Diencephalon (tissue), 1 donor: ENCODE measurements at places on chromosomes 12 and 14. TPM values are rescaled to one million over a fixed set of nuclear protein-coding genes. Genes with fewer than 3 reads are reported as not detected.

Gene PMCH
- total RNA-seq: 109 TPM

Gene C12orf56
- total RNA-seq: 1.2 TPM

Gene POLR3B
- 20.3 TPM for total RNA-seq

Gene PRPH
- total RNA-seq: 1.4 TPM

Gene EFS
- total RNA-seq: 9.7 TPM

Gene BCL11B
- total RNA-seq: 81.0 TPM

Gene VCPKMT
- total RNA-seq: 11.3 TPM

Gene METTL25
- total RNA-seq: 26.5 TPM

Gene ALX1
- 0.23 TPM for total RNA-seq

Gene MIP
- total RNA-seq: not detected

Gene INHBE
- total RNA-seq: not detected

Gene CCDC198
- 1.2 TPM for total RNA-seq

Gene CELA1
- not detected for total RNA-seq

Gene LRP1
- total RNA-seq: 114 TPM

Gene DBX2
- 6.9 TPM for total RNA-seq

Gene DPPA3
- total RNA-seq: not detected

Gene NOVA1
- 110 TPM for total RNA-seq

Gene E2F7
- 2.3 TPM for total RNA-seq

Gene AQP2
- not detected for total RNA-seq

Gene EID3
- total RNA-seq: 6.5 TPM

Gene TCL1B
- not detected for total RNA-seq

Gene BATF
- 1.6 TPM for total RNA-seq

Gene RNF212B
- not detected for total RNA-seq

Gene SRGAP1
- 24.7 TPM for total RNA-seq

Gene FKBP4
- 53.1 TPM for total RNA-seq

Gene PGF
- total RNA-seq: 2.8 TPM

Gene APOLD1
- total RNA-seq: 26.1 TPM

Gene SPTLC2
- total RNA-seq: 49.1 TPM

Gene MSI1
- total RNA-seq: 10.1 TPM

Gene NPFF
- 1.2 TPM for total RNA-seq

Gene TAS2R13
- 4.8 TPM for total RNA-seq

Gene TPH2
- total RNA-seq: 2.1 TPM

Gene NEUROD4
- 0.23 TPM for total RNA-seq

Gene GLIPR1L1
- total RNA-seq: not detected

Gene GAPDH
- total RNA-seq: 2,434 TPM

Gene CYP27B1
- not detected for total RNA-seq

Gene CCDC196
- not detected for total RNA-seq

Gene TSPAN11
- 13.8 TPM for total RNA-seq

Gene HNF1A
- not detected for total RNA-seq

Gene BCL2L14
- not detected for total RNA-seq

Gene PAN2
- total RNA-seq: 30.9 TPM

Gene KERA
- total RNA-seq: 0.23 TPM

Gene JAG2
- total RNA-seq: 29.5 TPM

Gene TAS2R42
- total RNA-seq: not detected

Gene TEX52
- total RNA-seq: not detected

Gene NRL
- total RNA-seq: 2.5 TPM
